ENCODE measurements at places on chromosomes 16 and 17. TPM values are rescaled to one million over a fixed set of nuclear protein-coding genes. Genes with fewer than 3 reads are reported as not detected.
A peak's percentile ranks its signal among the peaks of the same experiment; 100 is the strongest.

NSRP1 gene
- 40.2 TPM for total RNA-seq

ZP2 gene
- not detected for total RNA-seq

KRTAP2-4 gene
- total RNA-seq, result not detected

PPY gene
- not detected for total RNA-seq

TMC6 gene
- total RNA-seq, result 115 TPM

KREMEN2 gene
- not detected for total RNA-seq

KCTD11 gene
- total RNA-seq, result 14.4 TPM

GRB7 gene
- total RNA-seq, result 72.5 TPM

C17orf50 gene
- not detected for total RNA-seq

LPO gene
- not detected for total RNA-seq

C16orf89 gene
- total RNA-seq, result 5.4 TPM

GAS7 gene
- total RNA-seq, result 20.5 TPM

KRT25 gene
- total RNA-seq, result not detected

RGS11 gene
- total RNA-seq, result 5.9 TPM

- H3K36me3 ChIP-seq, result no peaks in the 10 kb centered on the region
- no peak overlapping the region for H3K27ac ChIP-seq
- H3K4me1 ChIP-seq, result no peaks in the 10 kb centered on the region
- no peak overlapping the region for H3K4me3 ChIP-seq
These were observed 10.0 kb downstream of the ALDH3A1 start for GRCh38 chr17:19738073-19738449.

DNA sequence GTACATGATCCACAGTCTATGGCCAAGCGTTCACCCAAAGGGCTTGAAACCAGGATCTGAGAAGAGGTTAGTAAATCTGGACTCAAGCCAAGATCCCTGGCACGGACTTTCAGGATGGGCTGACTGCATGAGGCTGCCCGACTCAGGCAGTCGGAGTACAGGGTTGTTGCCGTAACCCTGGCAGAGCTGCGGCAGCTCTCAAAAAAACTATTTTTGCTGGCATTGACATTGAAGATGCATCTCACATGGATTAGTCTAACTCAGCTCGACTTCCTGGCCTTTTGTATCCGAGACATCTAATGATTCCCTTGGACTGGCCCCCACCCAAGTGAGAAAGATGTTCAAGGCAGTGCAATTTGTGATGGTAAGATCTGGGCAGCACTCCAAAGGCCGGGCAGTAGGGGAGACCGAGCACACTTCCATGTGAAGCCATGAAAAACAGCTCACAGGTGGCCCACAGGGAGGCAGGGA lies 6.2 kb downstream of the SLC47A1 start:
- H3K4me1 ChIP-seq, result peaks cover 32% of the 10 kb centered on the region
- peak overlapping the region; percentile 54 for H3K27ac ChIP-seq
- H3K4me3 ChIP-seq, result no peak overlapping the region
- H3K27me3 ChIP-seq, result no peaks in the 10 kb centered on the region

- H3K27me3 ChIP-seq, result no peaks in the 10 kb centered on the region
- H3K4me1 ChIP-seq, result no peaks in the 10 kb centered on the region
- H3K36me3 ChIP-seq, result no peaks in the 10 kb centered on the region
- peak overlapping the region; percentile 84 for H3K27ac ChIP-seq
These were observed 690 bp downstream of the RHOT1 start for GRCh38 chr17:32142857-32143526.

DNA sequence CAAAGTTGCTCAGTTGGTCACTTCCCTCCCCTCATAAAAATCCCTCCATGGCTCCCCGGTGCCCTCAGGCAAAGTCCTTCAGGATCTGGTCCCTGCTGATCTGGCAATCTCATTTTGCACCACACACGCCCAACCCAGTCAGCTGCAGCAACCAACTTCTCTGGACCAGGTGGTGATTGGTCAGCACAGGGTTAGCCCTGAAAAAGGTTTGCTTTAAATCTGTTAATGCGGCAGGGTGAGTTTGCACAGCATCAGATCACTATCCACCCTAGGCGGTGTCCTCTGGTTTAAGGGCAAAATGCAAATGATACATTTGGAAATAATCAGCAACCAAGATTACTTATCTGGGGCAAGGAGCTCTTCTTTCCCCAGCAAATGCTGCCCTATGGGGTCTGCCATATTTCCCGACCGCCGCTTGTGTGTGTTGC lies 42.9 kb upstream of the TNRC6C start:
- no peak overlapping the region for H3K4me3 ChIP-seq
- H3K27me3 ChIP-seq, result peaks cover 7% of the 10 kb centered on the region
- no peak for DNase-seq
- no peak overlapping the region for H3K27ac ChIP-seq
- H3K4me1 ChIP-seq, result no peaks in the 10 kb centered on the region

- H3K27ac ChIP-seq, result peak overlapping the region; percentile 87
- peaks cover 9% of the 10 kb centered on the region for H3K36me3 ChIP-seq
- DNase-seq, result no peak
- no peaks in the 10 kb centered on the region for H3K27me3 ChIP-seq
These were observed 4.4 kb downstream of the PNPO start for GRCh38 chr17:47945529-47946508.

DNA sequence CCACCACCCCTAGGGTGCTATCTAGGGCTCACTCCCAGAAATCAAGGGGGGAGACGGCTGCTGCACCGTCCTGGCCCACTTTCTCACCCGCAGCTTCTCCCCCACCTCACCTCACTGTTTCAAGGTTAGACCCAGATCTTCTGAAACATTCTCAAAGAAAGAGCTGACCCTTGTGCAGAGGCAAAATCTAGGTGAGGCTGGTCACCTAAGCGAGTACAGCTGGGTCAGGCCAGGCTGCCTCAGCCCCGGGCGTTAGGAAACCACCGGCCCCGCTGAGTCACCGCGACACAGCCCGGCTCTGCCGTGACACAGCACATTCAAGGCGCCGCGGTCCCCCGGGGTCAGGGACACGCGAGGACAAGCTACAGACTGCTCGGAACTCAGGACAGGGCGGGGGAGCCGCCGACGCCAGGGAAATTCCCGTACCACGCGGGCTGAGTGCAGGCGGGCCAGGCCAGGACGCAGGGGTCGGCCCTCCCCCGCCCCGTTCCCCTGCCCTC lies 27.1 kb downstream of the GNPTG start:
- peaks cover 6% of the 10 kb centered on the region for H3K4me1 ChIP-seq
- no peaks in the 10 kb centered on the region for H3K27me3 ChIP-seq
- peak overlapping the region; percentile 86 for H3K27ac ChIP-seq
- H3K4me3 ChIP-seq, result peak overlapping the region; percentile 25
- no peaks in the 10 kb centered on the region for H3K36me3 ChIP-seq

- H3K4me3 ChIP-seq, result peak overlapping the region; percentile 79
- peaks cover 7% of the 10 kb centered on the region for H3K4me1 ChIP-seq
- H3K27ac ChIP-seq, result no peak overlapping the region
These were observed 958 bp downstream of the CBX8 start for GRCh38 chr17:79795795-79796443.

- H3K27me3 ChIP-seq, result no peaks in the 10 kb centered on the region
- H3K4me3 ChIP-seq, result no peak overlapping the region
- peak; percentile 44 for DNase-seq
- H3K4me1 ChIP-seq, result no peaks in the 10 kb centered on the region
- no peaks in the 10 kb centered on the region for H3K36me3 ChIP-seq
These were observed 110.0 kb downstream of the GAS7 start for GRCh38 chr17:10088444-10088843.

DNA sequence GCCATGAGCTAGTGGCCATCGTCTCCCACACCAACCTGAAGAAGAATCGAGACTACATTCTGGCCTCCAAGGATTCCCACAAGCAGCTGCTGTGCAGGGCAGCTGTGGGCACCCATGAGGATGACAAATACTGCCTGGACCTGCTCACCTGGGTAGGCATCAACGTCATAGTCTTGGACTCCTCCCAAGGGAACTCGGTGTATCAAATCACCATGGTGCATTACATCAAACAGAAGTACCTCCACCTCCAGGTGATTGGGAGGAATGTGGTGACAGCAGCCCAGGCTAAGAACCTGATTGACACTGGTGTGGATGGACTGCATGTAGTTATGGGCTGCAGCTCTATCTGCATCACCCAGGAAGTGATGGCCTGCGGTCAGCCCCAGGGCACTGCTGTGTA lies 70.2 kb downstream of the GRIN2A start:
- no peaks in the 10 kb centered on the region for H3K36me3 ChIP-seq
- H3K4me1 ChIP-seq, result no peaks in the 10 kb centered on the region
- no peak overlapping the region for H3K27ac ChIP-seq
- no peak for DNase-seq
- no peak overlapping the region for H3K4me3 ChIP-seq

- H3K27ac ChIP-seq, result no peak overlapping the region
- H3K4me3 ChIP-seq, result no peak overlapping the region
- DNase-seq, result no peak
- H3K36me3 ChIP-seq, result no peaks in the 10 kb centered on the region
- no peaks in the 10 kb centered on the region for H3K4me1 ChIP-seq
- no peaks in the 10 kb centered on the region for H3K27me3 ChIP-seq
These were observed 52.8 kb downstream of the CLEC19A start for GRCh38 chr16:19338335-19338734.

DNA sequence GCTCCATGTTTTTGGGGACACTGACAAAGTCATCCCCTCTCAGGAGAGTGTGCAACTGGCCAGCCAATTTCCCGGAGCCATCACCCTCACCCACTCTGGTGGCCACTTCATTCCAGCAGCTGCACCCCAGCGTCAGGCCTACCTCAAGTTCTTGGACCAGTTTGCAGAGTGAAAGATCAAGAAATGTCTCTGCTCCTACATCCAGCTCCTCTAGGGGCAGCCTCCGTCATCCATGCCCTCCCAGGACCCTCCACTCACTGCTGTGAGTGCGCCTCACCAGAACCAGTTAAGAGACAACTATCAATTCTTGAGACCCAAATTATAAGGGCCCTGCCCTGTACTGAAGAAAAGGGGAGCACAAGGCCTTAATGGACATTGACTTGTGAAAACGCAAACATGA lies 1.1 kb downstream of the OVCA2 start:
- H3K27ac ChIP-seq, result no peak overlapping the region
- DNase-seq, result no peak
- no peaks in the 10 kb centered on the region for H3K27me3 ChIP-seq
- H3K4me1 ChIP-seq, result no peaks in the 10 kb centered on the region
- peak overlapping the region; percentile 96 for H3K4me3 ChIP-seq
- H3K36me3 ChIP-seq, result no peaks in the 10 kb centered on the region

- H3K4me1 ChIP-seq, result peaks cover 3% of the 10 kb centered on the region
- H3K36me3 ChIP-seq, result no peaks in the 10 kb centered on the region
- no peaks in the 10 kb centered on the region for H3K27me3 ChIP-seq
- H3K4me3 ChIP-seq, result no peak overlapping the region
- DNase-seq, result peak; percentile 84
These were observed 29.1 kb upstream of the ERN1 start for GRCh38 chr17:64158831-64159590.

DNA sequence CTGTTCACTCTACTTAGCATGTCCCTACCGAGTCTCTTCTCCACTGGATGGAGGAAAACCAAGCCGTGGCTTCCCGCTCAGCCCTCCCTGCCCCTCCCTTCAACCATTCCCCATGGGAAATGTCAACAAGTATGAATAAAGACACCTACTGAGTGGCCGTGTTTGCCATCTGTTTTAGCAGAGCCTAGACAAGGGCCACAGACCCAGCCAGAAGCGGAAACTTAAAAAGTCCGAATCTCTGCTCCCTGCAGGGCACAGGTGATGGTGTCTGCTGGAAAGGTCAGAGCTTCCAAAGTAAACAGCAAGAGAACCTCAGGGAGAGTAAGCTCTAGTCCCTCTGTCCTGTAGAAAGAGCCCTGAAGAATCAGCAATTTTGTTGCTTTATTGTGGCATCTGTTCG lies 2.8 kb upstream of the LPCAT2 start:
- H3K36me3 ChIP-seq, result no peaks in the 10 kb centered on the region
- peak; percentile 19 for DNase-seq
- H3K4me1 ChIP-seq, result peaks cover 25% of the 10 kb centered on the region
- no peak overlapping the region for H3K27ac ChIP-seq
- no peaks in the 10 kb centered on the region for H3K27me3 ChIP-seq
- H3K4me3 ChIP-seq, result no peak overlapping the region

- no peak overlapping the region for H3K27ac ChIP-seq
- no peaks in the 10 kb centered on the region for H3K27me3 ChIP-seq
- peaks cover 38% of the 10 kb centered on the region for H3K36me3 ChIP-seq
- H3K4me1 ChIP-seq, result no peaks in the 10 kb centered on the region
These were observed 6.8 kb downstream of the THUMPD1 start for GRCh38 chr16:20734782-20735181.

DNA sequence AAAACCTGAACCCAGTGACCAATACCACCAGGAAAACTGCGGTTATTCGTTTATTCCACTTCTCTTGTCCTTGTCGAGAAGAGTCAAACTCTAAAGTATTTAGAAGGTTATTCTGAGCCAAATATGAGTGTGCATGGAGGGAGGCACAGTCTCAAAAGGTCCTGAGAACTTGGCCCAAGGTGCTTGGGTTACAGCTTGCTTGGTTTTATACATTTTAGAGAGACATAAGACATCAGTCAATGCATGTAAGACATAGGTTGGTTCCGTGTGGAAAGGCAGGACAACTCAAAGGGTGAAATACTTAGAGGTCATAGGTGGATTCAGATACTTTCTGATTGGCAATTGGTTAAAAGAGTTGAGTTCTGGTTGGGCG lies 681 bp upstream of the TRAP1 start:
- H3K27ac ChIP-seq, result peak overlapping the region; percentile 89
- no peaks in the 10 kb centered on the region for H3K4me1 ChIP-seq
- no peaks in the 10 kb centered on the region for H3K27me3 ChIP-seq
- peak overlapping the region; percentile 82 for H3K4me3 ChIP-seq
- DNase-seq, result no peak

DNA sequence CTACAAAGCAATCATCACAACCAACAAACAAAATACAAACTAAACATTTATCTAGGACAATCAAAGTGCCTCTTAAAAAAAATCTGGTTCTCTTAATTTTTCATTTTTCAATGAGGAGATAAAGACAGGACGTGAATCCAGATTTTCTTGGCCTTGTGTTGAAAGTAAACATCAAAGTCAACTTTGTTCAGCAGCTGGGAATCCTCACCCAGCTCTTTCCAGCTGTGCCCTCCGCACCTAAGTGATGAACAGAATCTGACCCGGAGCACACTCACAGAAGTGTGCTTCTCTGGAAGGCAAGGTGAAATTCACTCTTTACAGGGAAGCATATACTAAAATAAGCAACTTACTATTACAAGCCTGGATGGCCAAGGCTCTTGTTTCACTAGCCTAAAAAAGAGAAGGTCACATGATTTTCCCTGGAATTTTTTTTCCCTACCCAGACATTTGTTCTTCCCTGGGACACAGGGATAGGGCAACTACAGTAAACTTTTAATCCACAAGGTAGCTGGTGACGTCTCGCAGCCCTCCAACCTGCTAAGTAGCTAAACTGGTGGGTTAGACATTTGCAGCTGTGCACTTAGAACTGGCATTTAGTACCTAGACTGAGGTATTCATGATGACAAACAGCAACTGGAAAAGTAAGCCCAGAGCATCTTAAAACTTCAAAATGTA lies 3.2 kb downstream of the WIPI1 start:
- no peak overlapping the region for H3K27ac ChIP-seq
- H3K36me3 ChIP-seq, result peaks cover 11% of the 10 kb centered on the region
- no peaks in the 10 kb centered on the region for H3K27me3 ChIP-seq
- peaks cover 10% of the 10 kb centered on the region for H3K4me1 ChIP-seq
- no peak overlapping the region for H3K4me3 ChIP-seq
- DNase-seq, result no peak

- H3K27ac ChIP-seq, result no peak overlapping the region
- no peak overlapping the region for H3K4me3 ChIP-seq
- peaks cover 7% of the 10 kb centered on the region for H3K4me1 ChIP-seq
- DNase-seq, result no peak
- H3K36me3 ChIP-seq, result no peaks in the 10 kb centered on the region
These were observed 31.6 kb downstream of the HOXB1 start for GRCh38 chr17:48499248-48499647.

Measured in kidney (tissue), 22 donors.